Endothelial cell of umbilical vein (primary cell): ENCODE measurements at places on chromosomes 7 and 10.
A peak's percentile ranks its signal among the peaks of the same experiment; 100 is the strongest.

- DNase-seq: no peak
Observed at GRCh38 chr10:60537697-60538096, 148.0 kb upstream of the ANK3 start.

GRCh38 chr10:53458007-53458406 is 685.4 kb upstream of the MBL2 start:
- DNase-seq: no peak

- DNase-seq: peak; percentile 70
Observed at GRCh38 chr7:51070151-51070550, 246.5 kb downstream of the COBL start.

DNA sequence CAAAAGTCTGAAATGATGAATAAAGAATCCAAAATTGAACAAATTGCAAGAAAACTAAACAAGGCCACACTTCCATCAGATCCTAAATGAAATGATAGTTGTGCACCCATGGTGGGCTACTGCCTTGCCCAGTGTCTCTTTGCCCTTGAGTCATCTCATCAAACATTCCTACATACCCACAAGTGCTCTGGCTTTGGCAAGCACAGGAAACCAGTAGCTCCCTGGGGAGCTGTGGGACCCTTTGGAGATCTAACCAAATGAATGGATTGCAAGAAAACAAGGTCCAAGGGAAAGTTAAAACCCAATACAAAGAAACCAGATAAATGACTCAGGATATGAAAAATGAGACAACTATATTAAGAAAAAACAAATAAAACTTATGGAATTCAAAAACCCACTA is 129.8 kb upstream of the TMEM229A start:
- no peak for DNase-seq

DNA sequence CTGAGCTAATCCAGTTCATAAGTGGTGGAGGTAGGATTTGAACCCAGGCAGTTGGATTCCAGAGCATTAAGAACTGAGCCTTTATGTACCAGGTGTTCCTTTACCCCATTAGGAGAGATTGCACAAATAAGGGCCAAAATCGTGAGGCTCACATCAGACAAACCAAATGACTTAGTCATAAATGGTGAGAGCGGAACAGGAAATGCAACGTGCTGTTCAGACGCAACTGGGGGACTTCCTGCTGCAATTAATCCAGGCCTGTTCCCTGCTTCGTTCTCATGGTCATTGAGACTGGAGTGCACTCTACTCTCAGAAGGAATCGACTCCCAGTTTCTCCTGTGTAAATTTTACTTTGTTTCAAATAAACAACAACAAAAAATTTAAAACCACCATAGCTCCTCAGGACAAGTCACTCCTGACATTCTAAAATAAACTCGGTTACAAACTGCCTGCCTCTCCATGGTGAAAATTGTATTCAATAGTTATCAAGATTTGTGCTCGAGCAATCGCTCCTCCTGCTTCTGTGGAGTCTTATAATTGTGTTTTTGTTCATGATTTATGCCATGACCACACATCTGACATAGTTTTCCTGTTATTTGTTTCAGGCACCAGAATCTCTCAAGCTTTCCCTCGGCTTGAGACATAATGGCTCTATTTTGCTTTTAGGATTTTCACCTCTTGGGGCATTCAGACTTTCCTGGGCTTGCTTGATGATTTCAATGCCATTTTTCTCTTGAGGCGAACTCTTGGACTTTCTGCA is 115.3 kb upstream of the BMPER start:
- peak; percentile 84 for DNase-seq

GRCh38 chr7:136874393-136875032 is 6.1 kb downstream of the CHRM2 start:
- DNase-seq: peak; percentile 28

DNA sequence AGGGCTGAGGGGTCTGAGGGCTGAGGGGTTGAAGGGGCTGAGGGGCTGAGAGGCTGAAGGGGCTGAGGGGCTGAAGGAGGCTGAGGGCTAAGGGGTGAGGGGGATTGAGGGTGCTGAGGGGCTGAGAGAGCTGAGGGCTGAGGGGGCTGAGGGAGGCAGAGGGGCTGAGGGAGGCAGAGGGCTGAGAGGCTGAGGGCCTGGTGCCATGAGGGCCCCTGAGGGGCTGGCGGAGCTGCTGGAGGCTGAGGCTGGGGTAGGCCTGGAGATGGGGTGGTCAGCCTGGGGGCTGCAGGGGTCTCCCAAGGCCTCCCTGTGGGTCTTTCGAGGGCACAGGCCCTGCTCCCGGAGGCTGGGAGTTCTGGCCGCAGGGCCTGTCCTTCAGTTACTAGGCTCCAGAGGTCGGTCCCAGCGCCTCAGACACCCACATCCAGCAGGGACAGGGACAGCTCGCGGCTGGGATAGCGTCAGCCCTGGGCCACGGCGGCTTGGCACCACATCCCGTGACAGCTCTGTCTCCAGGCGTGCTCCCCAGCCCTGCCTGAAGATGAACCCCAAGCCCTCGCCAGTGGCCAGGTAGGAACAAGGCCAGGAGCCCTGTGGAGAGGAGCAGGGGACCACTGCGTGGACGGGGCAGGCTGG is 16.9 kb downstream of the MYO1G start:
- DNase-seq: no peak
